HCT116 (cell line): ENCODE measurements at places on chromosomes 2 and 18.
A peak's percentile ranks its signal among the peaks of the same experiment; 100 is the strongest.

DNA sequence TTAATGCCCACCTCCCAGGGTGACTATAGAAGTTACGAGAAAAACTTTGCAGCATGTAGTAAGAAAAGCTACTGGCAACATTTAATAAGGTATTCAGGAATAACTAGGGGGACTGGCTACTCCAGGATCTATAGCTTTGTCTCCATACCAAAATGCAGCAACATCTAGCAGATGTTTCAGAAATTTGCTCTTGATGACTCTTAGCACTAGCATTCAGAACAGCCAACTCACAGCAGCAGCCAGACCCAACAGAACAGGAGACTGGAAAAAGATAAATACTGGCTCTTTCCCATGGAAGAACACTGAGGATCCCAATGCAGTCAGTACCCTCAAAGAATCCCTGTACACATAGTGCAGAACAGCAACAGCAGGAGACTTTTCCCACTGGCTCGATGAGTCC, 105.0 kb downstream of the PRKRA start:
- no peak for DNase-seq

DNA sequence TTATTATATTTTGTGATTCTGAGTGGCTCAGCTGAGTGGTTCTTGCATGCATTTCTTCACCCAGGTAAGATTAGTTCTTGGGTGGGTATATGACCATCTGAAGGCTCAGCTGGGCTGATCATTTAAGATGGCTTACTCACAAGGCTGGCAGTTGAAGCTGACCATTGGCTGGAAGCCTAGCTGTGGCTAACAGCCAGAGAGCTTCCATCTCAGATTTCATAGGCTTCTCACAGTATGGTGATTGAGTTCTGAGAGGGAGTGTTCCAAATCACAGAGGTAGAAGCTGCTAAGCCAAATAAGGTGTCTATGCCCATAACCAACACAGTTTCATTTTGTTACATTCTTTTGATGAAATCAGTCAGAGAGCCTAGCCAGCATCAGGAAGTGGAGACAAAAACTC, 117.4 kb upstream of the RPRM start:
- DNase-seq = peak; percentile 61

DNA sequence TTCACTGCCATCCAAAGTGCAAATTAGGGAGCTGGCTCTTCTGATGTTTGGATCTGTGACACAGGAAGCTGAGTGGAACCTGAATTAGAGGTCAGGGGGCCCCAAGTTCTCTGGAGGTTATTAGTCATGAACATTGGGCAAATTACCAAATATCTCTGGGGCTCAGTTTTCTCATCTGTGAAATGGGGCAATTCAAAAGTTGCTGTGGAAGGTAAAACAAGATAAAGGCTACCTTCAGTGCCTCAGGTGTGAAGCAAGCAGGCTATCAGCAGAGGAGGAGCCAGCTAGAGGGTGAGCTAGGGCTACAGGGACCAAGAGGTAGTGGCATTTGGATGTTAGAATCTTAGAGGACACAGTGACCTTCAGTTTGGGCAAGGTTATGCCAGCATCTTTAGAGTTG, 89.4 kb upstream of the FAM136A start:
- DNase-seq = no peak

DNA sequence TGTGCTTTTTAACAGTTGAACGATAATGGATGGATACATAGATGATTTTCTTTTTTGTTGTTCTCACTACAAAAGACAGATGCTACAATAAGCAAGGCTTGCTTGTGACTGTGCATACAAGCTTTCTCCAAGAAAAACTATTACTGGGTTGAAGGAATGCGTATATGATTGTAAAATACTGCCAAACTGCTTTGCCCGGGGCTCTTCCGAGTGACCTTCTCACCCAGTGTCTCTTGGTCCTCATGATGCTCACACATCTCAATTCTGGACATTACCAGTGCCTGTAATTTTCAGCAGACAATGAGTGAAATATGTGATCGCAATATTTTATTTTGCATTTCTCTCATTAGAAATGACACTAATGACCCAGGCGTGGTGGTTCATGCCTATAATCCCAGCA, 35.9 kb downstream of the INPP5D start:
- DNase-seq = no peak

- DNase-seq = no peak
These were observed 7.5 kb downstream of the ASB1 start for GRCh38 chr2:238433941-238434845.

GRCh38 chr18:77807650-77808049, 558.0 kb downstream of the GALR1 start:
- no peak for DNase-seq

DNA sequence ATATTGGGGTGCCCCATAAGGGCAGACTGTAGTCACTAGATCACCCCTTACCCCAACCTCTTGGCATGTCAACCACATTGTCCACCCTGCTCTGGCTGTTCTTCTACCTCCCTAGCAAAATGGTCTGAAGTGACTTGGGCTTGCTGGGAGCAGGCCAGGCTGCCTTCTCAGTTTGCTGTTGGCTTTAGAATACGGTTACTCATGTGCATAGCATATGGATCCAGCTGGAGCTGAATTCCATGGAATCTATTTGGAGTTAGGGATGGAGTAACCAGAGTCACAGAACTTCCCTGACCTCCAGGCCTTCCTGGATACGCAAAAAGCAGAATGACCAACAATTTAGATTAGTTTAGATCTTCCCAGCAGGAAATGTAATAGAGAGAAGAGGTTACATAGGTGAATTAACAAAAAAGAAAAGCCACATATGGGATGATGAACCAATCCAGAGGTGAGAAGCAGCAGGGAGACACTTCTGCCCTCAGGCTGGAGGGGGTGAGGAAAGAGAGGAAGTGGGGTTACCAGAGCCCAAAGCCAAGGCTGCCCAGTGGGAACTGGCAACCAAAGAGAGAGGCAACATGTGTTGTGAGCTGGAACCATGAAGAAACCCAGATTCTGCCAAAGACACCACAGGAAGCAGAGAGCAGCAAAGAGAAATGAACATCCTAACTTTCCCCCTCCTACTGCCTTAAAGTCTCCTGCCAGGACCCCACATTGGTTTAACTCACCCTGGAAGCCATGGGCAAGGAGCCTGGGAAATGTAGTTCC, 26.1 kb downstream of the PKDCC start:
- DNase-seq = no peak

GRCh38 chr2:44100351-44100750, 68.3 kb upstream of the PPM1B start:
- DNase-seq = peak; percentile 16

GRCh38 chr2:25567406-25567805, 106.0 kb downstream of the DTNB start:
- peak; percentile 10 for DNase-seq

DNA sequence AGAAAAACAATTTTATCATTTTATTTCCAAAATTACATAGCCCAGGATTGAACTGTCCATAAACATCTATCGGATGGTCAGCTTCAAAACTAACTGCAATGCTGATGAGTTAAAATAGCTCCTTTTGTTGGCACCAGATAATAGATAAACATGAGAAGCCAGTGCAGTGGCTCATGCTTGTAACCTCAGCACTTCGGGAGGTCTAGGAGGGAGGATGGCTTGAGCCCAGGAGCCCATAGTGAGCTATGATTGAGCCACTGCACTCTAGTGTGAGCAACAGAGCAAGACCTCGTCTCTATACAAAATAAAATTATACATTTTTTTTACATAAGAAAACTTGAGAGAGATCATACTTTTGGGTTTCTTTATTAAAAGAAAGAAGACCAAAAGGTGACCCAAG, 34.6 kb upstream of the IMPA2 start:
- no peak for DNase-seq

- no peak for DNase-seq
These were observed 12.6 kb downstream of the DHX57 start for GRCh38 chr2:38863061-38863695.

DNA sequence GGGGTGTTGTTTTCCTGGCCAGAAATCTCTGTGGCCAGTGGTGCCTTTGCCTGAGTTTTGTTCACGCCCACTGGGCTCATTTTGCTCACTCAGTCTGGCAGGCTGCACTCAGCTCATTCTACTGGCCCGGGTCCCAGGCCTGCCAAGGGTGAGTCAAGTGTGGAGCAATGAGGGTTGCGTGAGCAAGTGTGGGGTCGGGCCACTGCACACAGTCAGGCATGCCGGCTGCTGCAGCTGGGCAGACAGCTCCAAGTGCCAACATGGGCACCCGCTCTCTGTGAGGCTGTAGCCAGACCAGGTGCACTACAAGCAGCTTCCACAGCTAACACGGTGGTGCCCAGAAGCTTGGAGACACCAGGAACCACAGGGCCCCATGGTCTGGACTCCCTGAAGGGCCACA, 801.1 kb upstream of the RAB6C start:
- no peak for DNase-seq

DNA sequence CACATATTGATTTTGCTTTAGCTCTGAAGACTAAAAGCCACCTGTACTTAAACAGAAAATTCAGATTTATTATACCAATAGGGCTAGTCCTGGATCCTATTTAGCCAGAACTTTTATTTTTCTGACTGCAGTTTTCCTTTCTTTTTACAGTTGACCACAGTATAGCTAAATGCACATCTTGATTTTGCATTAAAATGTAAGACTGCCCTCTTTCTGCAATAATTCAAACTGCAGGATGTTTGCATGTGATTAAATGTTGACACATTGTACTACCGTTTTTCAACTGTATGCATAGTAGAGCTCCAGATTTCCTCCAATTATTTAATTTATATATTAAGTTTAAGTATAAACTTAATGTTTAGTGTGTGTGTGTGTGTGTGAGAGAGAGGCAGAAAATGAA, 1262.9 kb downstream of the SUCLG1 start:
- DNase-seq = peak; percentile 1

GRCh38 chr18:41982942-41983660, 28.1 kb downstream of the PIK3C3 start:
- no peak for DNase-seq

DNA sequence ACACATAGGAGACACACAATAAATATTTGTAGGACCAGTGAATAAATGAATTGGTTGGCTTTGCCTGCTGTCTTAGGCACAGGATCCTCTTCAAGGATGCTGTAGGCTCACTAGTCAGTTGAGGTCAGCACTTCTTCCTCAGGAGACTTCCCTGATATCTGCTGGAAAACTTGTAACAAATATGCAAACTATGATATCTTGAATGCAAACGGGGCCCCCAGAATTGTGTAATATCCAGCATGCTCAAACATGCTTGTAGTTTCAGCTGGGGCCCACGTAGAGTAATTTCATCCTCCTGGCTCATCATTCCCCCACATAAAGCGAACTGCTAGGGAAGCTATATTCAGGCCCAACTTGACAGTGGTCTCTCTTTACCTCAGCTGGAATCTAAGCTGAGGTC, 43.6 kb downstream of the POLE4 start:
- no peak for DNase-seq

- no peak for DNase-seq
These were observed 17.5 kb upstream of the EXOC6B start for GRCh38 chr2:72843301-72843700.

GRCh38 chr2:118987886-118988285, 45.9 kb downstream of the MARCO start:
- no peak for DNase-seq

GRCh38 chr2:6148882-6149281, 456.7 kb downstream of the SOX11 start:
- DNase-seq = no peak

DNA sequence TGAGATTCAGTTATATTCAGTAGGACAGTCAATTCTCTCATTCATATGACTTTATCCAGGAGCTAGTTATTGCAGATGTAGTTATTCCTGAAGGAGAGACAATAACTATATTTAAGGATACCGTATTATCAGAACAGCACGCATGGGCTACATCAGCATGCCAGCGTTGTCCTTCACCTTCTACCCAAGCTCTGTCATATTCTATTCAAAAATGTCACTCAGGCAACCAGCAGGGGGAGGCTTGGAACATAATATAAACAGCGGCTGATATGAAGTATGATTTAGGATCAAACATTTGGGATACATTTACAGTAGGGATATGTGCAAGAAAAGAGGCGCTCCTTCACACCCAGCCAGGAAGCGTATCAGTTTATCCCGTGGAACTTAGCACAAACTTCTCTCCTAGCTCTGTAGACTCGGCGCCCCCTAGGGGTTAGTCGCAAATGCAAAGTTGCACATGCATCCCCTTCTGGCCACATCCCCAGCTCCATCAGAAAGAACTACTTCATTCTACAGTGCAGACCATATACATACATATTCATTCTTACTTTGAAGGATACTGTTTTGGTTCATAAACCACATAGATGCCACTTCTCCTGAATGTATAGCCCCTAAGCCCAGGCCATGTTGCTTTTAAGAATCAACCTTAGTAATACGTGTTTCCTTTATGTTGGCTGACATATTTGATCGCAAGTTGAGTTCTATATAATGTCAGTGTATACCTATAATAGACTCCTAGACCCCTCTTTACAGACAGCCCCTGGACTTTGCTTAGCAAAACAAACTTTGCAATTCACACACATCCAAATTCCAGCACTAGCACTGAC, 759.4 kb downstream of the ADCYAP1 start:
- DNase-seq = peak; percentile 32

GRCh38 chr2:197086500-197086899, 160.0 kb upstream of the PGAP1 start:
- no peak for DNase-seq

DNA sequence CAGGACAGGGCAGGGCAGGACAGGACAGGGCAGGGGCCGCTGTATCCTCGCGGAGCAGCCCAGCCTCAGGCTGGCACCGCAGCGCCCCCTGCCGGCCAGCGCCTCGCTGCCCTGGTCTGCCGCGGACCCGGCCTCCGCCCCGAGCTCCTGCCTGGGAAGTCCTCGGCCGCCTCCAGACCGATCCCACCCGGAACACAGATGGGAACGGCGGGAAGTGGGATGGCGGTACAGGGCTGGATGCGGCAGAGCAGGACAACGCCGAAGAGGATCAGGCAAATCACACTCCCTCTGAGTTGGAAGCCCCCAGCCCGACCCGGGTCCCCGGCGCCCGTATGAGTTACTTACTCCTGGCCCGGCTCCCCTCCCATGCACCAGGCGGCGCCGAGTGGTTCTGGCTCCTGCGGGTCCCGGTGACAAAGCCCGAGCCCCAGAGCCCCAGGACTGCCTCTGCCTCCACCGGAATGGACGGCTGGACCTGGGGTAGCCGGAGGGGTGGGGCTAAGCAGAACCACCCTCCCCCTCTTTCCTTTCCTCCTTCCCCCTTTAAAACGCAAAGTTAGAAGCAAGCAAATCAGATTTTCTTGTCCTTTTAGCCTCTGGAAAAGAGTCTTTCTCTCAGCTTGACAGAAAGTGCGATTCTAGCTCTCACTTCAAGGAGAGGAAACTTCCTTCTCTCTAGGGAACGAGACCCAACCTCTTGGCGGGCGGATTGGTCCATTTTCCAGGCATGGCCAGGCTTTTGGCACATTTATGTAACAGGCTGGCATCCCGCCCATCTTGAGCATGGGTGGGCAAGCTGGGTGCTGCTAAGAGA, at the start of gene TP53I3:
TP53I3 (minus strand) TSS at position 449 of the 814 bp plus-strand sequence. CDS start 508 bp downstream, outside the sequence.
- peak; percentile 74 for DNase-seq

- DNase-seq = no peak
These were observed 35.9 kb upstream of the WDSUB1 start for GRCh38 chr2:159322419-159322818.

- DNase-seq = no peak
These were observed 431.2 kb downstream of the LPIN1 start for GRCh38 chr2:12177455-12178288.
